ENCODE measurements at places on chromosomes 5 and 9.

- DNase-seq: no peak
These were observed 45.2 kb upstream of the SARDH start for GRCh38 chr9:133783331-133783731.

DNA sequence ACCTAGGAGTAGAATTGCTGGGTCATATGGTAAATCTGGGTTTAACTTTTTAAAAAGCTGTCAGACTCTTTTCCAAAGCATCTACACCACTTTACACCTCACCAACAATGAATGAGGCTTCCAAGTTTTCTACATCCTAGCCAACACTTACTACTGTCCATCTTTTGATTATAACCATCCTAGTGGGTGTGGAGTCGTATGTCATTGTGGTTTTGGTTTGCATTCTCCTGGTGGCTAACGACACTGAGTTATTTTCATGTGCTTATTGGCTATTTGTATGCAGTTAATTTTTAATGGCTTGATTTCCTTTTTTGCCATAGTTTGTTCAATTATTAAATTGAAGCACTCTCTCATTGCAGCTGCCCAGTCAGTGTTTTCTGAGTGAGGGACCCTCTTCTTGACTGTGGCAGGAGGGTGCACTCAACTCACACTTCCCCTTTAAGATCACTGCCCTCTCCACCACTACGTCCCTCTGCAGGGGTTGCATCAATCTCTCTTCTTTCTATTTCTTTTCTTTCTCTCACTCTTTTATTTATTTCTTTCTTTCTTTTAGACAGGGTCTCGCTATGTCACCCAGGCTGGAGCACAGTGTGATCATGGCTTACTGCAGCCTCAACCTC, 182.3 kb downstream of the C9orf152 start:
- DNase-seq: no peak

DNA sequence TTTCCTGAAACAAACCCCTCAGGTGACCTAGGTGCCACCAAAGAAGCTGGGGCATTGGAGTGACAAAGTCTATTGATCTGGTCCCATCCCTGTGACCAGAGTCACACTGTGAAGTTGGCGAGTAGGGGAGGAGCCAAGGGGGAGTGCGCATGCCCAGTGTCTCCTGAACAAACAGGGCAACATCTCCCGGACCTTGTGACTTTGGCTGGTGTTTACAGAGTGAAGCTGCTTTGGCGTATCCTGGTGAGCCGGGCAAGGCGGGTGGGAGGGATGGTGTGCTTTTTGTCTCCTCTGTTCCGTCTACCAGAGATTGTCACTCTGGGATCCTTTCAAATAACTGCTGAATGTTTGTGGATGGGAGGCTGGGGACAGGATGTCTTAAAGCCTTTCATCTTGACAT, 204.5 kb downstream of the HSPA4 start:
- no peak for DNase-seq

DNA sequence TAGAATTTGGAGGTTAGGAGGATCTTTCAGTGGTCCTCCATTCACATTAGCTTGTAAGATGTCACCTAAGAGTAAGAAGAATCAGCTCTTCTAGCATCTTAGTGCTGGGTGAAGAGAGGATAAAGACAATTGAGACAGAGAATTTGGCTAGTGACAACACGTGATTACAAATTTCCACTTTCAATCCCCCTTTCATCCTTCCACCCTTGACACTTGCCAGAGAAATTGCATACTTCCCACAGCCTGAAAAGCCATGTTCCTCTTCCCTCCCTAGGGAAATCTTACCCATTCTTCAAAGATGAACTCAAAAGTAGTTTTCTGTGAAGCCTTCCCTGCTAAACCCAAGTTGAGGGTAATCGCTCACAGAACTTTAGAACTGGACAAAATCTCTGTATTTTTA, 282.6 kb upstream of the PTGER4 start:
- no peak for DNase-seq

- DNase-seq: no peak
These were observed 52.6 kb downstream of the MTX3 start for GRCh38 chr5:79938468-79938867.

DNA sequence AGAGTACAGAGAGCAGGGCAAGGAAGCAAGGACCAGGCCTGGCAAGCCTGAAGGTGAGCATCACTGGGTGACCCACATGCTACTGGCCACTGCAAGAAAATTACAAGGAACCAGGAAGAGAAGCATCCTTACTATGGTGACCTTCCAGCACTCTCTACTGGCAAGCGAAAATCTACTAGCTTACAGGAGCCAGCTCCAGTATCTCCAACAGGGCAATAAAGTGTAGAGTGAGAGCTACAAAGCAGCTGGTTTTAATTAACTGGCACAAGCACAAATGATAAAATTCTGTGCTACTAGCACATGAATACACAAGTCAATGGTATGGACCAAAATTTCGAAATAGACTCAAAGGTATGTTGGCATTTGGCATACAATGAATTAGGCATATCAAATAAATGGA, 113.3 kb upstream of the CAST start:
- DNase-seq: no peak

DNA sequence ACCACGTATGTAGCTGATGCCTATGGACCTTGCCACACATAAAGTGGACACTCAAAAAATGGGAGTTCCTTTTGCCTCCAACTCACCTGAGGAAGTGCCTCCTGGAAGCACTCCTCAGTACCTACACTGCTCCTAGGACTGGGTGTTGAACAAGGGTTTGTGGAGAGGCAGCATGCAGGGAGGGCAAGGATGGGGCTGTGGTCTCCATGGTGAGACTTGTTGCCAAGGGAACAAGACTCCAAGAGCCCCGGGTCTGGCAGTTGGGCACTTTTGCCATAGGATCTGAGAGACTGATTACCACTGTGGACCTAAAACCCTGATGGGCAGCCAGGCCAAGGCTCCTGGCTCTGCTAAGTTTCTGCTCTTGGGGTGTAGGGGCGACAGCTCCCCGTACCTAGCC, 6.9 kb upstream of the NR5A1 start:
- no peak for DNase-seq

- no peak for DNase-seq
These were observed 187.7 kb downstream of the CACNA1B start for GRCh38 chr9:138065287-138065686.

- DNase-seq: no peak
These were observed 26.2 kb downstream of the PITX1 start for GRCh38 chr5:135007749-135008363.

- DNase-seq: no peak
These were observed 124.7 kb downstream of the GABBR2 start for GRCh38 chr9:98584059-98584458.

DNA sequence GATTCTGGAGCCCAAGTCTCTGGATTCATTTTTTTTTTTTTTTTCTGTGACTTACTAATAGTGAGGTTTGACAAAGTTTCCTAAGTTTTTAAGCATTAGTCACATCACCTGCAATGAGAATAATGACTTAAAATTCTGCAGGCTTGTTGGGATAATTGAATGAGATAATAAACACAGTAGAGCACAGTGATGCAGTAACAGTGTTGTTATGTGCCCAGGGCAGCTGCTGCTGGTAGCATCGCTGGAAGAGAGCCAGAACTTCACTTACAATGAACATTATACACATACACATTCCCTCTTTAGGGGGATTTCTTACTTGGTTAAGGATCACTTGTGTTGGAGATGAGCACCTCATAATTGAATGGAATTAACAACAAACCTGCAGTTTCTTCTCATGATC, 78.9 kb downstream of the ALDH7A1 start:
- DNase-seq: no peak

GRCh38 chr5:3234566-3234965, 361.1 kb upstream of the IRX1 start:
- no peak for DNase-seq

- no peak for DNase-seq
These were observed 478.2 kb upstream of the TNC start for GRCh38 chr9:115596021-115596745.

DNA sequence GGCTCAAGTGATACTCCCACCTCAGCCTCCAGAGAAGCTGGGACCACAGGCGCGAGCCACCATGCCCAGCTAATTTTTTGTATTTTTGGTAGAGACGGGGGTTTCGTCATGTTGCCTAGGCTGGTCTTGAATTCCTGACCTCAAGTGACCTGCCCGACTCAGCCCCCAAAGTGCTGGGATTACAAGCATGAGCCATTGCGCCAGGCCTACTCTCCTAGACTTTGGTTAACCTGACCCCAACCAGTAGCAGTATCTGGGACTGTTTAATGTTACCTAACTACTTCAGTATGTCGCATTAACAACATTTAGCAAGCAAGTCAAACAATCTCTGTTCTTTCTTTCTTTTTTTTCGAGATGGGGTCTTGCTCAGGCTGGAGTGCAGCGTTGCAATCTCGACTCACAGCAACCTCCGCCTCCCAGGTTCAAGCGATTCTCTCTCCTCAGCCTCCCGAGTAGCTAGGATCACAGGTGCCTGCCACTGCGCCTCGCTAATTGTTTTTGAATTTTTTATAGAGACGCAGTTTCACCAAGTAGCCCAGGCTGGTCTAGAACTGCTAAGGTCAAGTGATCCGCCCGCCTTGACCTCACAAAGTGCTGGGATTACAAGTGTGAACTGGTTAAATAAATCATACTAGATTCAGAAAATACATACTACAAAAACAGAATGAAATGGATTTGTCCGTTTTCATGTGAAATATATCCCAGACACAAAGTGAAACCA, 2.0 kb downstream of the AK3 start:
- DNase-seq: no peak

GRCh38 chr9:114156657-114157421, 1.5 kb downstream of the COL27A1 start:
- DNase-seq: peak; percentile 36

GRCh38 chr9:6703898-6704639, 53.7 kb upstream of the KDM4C start:
- peak; percentile 86 for DNase-seq

- DNase-seq: no peak
These were observed 70.2 kb downstream of the ANKRD33B start for GRCh38 chr5:10634050-10634449.

- DNase-seq: peak; percentile 88
These were observed 23.6 kb downstream of the CMBL start for GRCh38 chr5:10283927-10284635.

DNA sequence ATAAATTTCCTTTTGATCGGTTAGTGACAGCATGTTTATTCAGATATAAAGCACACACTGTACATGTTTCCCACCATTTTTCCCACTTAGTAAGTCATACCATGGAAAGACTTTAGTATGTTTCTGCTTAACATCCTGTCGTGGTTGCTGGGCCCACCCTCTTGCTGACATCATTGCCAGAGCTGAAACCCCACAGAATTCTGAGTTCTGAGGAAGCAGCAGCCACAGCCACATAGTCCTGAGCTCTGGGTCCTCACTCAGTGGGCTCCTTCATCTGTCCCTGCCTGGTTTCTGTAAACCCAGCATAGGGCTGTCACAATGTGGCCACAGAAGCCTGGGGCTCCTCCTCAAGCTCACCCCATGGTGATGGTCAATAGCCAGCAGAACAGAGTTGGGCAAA, 441.5 kb downstream of the ENC1 start:
- DNase-seq: no peak

DNA sequence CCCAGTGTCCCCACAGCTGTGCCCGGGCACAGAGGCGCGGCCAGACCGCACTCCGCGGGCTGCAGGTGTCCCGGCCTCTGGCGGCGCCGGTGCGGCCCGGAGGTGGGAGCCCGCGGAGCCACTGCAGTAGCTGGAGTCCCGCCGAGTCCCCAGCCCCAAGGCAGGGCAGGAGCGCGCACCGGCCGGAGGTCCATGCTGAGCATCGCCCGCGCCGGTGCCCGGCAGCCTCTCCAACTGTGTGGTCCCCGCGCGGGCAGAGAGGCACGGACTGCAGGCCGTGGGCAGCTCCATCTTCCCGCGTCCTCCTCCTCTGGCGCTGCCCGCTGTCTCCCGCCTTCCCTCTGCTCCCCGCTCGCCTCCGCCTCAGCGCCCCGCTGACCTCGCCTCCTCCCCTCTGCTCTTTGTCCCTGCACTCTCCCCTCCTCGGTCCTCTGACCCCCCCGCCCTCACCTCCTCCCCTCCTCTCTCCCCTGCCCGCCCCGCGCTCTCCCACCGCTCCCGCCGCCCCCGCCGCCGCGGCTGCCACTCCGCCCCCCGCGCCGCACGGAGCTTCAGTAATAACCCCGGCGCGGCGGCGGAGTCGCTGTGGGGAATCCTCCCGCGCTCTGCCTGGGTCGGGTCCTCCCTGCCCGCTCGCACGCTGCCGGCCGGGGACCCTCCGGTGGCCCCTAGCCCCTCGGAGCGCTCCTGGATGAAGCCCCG, at the start of gene ADAMTS16:
Gene ADAMTS16, plus strand, starts transcription at position 554 of the 702 bp plus-strand sequence. Its CDS starts 138 bp downstream, at position 692.
- no peak for DNase-seq

- no peak for DNase-seq
These were observed 56.5 kb upstream of the SPATA31D4 start for GRCh38 chr9:81871695-81872094.

- no peak for DNase-seq
These were observed 92.2 kb upstream of the CKMT2 start for GRCh38 chr5:81140943-81141342.

- no peak for DNase-seq
These were observed 30.8 kb downstream of the NAA35 start for GRCh38 chr9:85971731-85972130.

- no peak for DNase-seq
These were observed 420.1 kb upstream of the PAPPA start for GRCh38 chr9:115733318-115734110.

GRCh38 chr5:177376107-177376506, 8.1 kb upstream of the SLC34A1 start:
- DNase-seq: no peak

DNA sequence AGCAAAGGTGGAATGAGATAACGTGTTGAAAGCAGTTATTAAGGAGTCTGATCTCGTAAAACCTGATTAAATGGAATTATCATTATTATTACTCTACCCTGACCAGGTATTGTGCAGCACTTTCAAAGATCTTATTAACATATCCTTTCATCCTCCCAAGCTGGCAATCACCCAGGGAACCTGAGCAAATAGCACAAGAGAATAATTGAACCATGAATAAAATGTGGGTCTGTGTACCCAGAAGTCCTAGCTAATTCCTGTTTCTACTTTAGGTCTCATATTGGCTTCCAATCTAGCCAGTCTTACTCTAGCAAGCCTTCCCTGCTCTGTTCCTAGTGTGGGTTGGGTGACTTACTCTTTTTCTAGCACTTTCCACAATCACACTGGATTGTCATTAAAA, 162.2 kb upstream of the STK32A start:
- DNase-seq: no peak

DNA sequence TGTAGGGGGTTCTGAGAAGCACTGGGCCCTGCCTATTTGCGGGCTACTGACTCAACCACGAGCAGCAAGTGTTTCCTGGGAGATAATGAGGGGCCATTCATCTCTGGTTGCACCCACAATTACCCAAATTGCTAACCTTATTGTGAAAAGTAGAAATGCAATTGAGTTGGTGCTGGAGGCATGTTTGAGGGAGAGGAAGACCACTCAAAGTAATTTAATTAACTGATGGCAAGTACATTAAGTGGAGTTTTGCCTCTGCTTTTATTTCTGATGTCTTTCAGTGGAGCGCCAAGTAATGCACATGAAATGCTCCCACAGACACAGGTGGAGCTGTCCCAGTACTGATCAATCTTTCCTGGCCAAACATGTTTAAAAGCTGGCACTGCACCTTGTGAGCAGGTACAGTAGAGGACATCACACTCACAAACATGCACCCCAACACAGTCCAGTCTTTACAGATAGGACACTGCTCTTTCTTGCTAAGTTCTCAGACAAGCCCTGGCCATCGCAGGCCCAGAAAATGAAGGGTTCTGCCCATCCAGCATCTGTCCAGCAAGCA, 195.4 kb downstream of the HSPA4 start:
- DNase-seq: no peak

GRCh38 chr5:65017636-65018035, 248.9 kb downstream of the CWC27 start:
- DNase-seq: no peak

Measured in nucleus accumbens (tissue), 56 donors.